Activated CD4-positive, alpha-beta T cell treated with anti-CD3 and anti-CD28 coated beads for 36 hours (primary cell): ENCODE measurements at places on chromosomes 7 and 10. TPM values are rescaled to one million over a fixed set of nuclear protein-coding genes. Genes with fewer than 3 reads are reported as not detected.

AKR1D1 gene
- not detected for total RNA-seq

RSPH10B gene
- 0.27 TPM for total RNA-seq

SLC18A3 gene
- not detected for total RNA-seq

TMEM273 gene
- 26.5 TPM for total RNA-seq

PVRIG gene
- 27.7 TPM for total RNA-seq

NAT16 gene
- not detected for total RNA-seq
